Amygdala (tissue), 56 donors: ENCODE measurements at places on chromosomes 13 and 19.

DNA sequence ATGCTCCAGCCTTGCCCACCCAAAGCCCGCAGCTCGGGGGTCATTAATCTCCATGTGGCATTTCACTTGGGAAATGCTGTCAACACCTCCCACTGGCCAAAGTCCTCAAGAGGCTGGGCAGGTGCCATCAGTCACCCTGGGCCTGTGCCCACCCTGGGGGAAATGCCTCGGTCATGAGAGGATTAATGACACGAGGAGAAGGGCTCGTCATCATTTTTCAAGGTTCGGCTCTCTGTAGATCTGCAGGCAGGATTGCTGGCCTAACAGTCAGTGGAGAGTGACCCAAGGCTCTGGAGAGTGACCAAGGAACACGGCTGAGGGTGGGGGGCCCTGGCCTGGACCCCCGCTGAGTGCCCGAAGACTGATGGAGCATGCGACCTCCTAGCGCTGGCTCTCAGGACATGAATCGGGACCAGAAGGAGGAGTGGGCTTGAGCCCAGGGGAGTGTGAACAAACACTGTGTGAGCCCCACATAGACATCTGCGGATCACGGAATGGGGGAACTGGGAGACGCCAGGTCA, 15.2 kb upstream of the KCTD15 start:
- no peak for DNase-seq

DNA sequence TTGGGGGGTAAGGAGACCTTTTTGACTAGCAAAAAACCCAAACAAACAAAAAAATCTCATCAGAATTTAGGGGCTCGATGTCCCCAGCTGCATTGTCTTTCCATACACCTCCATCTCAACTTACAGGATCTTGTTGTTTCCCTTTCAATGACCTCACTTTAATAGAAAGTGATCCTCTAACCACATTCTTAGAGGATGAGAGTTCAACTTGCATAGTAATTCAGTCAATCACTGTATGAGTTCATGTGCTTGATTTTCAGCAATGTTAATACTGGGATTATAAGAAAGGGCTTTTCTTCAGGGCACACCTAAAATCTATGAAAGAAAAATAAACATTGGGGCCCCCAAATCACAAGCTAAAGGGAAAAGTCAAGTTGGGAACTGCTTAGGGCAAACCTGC, 1512.0 kb downstream of the SLITRK1 start:
- no peak for DNase-seq

- no peak for DNase-seq
These were observed 197.1 kb upstream of the GPC6 start for GRCh38 chr13:93029536-93029935.

DNA sequence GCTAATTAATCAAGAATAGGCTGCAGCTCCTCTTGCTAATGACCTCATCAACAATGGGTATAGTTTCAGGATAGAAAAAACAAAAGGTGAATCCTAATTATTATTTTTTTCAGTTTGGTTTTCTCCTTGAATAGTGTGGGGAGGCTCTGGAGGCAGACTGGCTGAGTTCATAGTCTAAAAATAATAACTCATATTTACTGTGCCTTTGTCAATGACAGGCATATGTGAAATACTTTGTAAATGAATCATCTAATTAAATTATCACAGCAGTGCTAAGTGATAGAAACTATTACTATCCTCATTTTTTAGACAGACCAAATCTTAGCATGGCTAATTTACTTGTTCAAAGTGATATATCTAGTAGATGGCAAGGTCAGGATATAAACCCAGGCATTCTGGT, 1261.0 kb upstream of the SLC10A2 start:
- DNase-seq, result no peak

GRCh38 chr13:48592688-48593049, 59.8 kb upstream of the RCBTB2 start:
- no peak for DNase-seq

- DNase-seq, result no peak
These were observed 34.5 kb upstream of the ATP1A3 start for GRCh38 chr19:42028304-42029216.

DNA sequence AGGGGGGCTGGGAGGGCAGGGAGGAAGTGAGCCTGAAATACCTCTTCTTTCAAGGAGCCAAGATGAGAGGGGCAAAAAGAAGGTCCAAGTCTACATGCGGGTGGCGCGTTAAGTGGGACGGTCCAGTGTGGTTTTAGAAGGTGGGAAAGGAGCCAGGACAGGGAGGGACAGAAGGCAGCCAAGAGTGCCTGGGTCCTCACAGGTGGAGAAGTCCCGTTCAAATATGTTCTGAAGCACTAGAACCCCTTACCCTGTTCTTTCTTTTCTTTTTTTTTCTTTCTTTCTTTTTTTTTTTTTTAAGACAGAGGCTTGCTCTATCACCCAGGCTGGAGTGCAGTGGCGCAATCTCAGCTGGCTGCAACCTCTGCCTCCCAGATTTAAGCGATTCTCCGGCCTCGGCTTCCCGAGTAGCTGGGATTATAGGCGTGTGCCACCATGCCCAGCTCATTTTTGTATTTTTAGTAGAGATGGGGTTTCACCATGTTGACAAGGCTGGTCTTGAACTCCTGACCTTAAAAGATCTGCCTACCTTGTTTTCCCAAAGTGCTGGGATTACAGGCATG, 7.4 kb downstream of the CAMSAP3 start:
- DNase-seq, result no peak

GRCh38 chr19:6480848-6481415, 655 bp downstream of the DENND1C start:
- DNase-seq, result no peak

- no peak for DNase-seq
These were observed 1.6 kb upstream of the PLEKHA4 start for GRCh38 chr19:48870048-48870447.

GRCh38 chr19:4181053-4181508, 1.3 kb downstream of the SIRT6 start:
- no peak for DNase-seq

- no peak for DNase-seq
These were observed 2792.1 kb downstream of the PCDH9 start for GRCh38 chr13:64438084-64438483.

GRCh38 chr13:28047757-28048388, 52.5 kb downstream of the FLT3 start:
- no peak for DNase-seq

DNA sequence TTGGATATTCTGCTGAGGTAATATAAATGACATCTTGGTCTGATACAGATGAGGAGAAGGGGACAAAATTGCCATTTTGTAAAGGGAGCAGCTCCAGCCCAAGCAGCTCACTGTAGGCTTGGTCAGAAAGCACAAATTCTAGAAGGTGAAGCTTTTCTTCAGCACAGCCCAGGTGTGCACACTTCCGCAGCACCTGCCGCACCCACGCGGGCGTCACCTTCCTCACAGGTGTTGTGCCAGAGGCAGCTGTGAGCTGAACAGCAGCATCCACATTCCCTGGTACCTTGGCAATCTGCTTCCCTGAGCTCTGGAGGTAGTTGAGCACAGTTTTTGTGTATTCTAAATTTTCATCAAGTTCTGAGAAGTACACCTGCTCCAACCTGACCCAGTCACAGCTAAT, 79.0 kb downstream of the SACS start:
- no peak for DNase-seq

DNA sequence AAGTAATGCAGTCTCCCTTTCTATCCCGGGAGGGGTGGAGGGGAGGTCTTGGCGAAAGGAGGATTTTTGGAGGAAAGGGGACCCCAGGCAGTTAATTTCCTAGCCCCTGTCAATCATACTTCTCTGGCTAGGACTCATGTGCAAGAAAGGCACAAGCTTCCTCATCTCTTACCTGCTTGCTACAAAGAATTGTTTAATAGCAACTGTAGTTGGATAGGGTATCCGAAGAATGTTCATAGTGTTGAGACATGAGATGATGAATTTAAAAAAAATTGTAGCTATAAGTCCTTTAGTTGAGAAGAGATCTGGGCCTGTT, 525 bp downstream of the BORA start:
- no peak for DNase-seq

DNA sequence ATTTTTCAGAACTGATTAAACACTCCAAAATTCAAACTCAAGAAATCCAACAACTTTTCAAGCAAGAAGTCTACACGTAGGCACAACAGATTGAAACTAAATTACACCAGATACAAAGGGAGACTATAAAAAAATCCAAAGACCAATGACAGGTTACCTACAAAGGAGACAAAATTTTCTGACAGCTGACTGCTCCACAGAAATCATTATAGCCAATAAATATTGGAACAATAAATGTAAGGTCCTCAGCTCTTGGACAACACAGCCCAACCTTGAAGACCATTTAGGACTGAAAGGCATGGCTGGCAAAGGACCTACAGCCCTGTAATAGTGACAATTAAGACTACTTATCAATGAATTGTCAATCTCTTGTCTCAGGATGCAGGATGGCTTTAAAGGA, 15.9 kb downstream of the ZNF350 start:
- no peak for DNase-seq

DNA sequence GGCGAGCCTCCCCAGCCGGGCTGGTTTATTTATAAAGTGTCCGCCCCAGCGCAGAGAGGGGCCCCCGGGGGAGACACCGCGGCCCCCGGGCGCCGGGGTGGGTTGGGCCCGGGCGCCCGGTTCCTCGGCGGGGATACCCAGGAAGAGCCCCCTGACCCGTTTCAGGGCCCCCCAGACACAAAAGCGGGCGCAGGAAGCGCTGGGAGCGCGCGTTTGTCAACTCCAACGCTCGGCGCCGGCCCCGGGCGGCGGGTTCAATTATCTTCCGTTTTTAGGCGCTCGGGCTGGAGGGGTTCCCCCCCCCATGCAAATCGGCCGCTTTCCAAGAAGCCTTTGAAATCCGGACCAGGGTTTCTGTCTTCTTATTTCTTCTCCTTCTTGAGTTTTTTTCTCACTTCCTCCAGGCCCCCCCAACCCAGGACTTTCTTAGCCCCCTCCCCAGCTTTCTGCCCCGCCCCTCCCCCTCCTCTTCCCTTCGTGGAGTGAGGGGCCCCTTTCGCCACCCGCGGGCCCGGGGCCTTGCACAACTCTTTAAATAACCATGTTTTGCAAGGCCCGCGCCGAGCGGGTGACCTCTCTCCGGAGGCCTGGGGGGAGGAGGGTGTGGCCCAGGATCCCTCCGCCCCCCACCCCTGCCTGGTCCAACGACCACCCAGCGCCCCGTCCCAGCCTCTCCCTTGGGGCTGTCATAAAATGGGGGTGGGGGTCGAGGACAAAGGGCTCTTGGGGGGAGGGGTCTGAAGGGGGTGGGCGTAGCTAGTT, 935 bp downstream of the ARID3A start:
- no peak for DNase-seq

- DNase-seq, result peak; percentile 21
These were observed 12.2 kb upstream of the RELB start for GRCh38 chr19:44988896-44989556.

- no peak for DNase-seq
These were observed 548.6 kb upstream of the SLITRK5 start for GRCh38 chr13:87122551-87122950.

- no peak for DNase-seq
These were observed 10.6 kb downstream of the SCGB2B2 start for GRCh38 chr19:34666200-34666957.

DNA sequence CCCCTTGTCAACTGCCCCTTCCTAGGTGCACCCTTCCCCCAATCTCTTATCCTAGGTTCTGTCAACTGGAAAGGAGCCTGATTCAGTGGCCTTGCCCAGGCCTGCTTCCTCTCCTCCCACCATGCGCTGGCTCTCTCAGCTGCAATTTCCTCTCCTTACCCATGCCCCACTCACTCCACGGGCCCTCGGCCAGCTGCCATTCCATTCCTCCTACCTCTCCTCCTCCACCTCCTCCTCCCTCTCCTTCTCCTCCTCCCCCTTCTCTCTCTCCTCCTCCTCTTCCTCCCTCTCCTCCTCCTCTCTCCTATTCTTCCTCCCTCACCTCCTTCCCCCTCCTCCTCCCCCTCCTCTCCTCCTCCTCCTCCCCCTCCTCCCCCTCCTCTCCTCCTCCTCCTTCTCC, 9.6 kb upstream of the TIMM44 start:
- no peak for DNase-seq

- no peak for DNase-seq
These were observed 1165.0 kb downstream of the SLITRK1 start for GRCh38 chr13:82717249-82717648.

DNA sequence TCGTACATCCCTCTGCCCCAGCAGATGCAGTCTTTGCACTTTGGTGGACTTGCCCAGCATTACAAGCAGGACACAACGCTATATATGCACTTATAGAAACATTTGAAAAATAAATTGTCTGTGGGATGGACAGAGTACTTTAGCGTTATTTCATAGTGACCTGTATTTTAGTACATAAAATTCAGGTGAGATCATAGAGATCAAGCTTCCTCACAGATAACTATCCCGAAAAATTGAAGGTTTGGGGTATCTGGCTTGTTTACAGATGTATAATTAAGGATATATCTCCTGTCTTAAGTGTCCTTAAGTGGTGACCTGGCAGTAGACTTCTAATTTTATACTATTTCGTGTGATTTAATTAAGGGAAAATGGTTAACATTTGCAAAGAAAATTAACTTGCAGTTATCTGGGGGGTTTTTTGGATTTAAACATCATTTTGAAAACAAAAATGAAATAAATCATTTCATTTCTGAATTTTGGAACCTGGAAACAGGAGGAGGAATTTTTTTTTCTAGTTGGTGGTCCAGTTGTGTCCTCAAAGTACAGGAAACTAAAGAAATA, 977 bp upstream of the MAB21L1 start:
- no peak for DNase-seq

GRCh38 chr13:108363666-108364065, 94.1 kb downstream of the TNFSF13B start:
- DNase-seq, result no peak
